ENCODE measurements at places on chromosomes 6 and 20.

GRCh38 chr20:20487811-20488210 lies 119.9 kb downstream of the INSM1 start:
- peak; percentile 40 for DNase-seq

DNA sequence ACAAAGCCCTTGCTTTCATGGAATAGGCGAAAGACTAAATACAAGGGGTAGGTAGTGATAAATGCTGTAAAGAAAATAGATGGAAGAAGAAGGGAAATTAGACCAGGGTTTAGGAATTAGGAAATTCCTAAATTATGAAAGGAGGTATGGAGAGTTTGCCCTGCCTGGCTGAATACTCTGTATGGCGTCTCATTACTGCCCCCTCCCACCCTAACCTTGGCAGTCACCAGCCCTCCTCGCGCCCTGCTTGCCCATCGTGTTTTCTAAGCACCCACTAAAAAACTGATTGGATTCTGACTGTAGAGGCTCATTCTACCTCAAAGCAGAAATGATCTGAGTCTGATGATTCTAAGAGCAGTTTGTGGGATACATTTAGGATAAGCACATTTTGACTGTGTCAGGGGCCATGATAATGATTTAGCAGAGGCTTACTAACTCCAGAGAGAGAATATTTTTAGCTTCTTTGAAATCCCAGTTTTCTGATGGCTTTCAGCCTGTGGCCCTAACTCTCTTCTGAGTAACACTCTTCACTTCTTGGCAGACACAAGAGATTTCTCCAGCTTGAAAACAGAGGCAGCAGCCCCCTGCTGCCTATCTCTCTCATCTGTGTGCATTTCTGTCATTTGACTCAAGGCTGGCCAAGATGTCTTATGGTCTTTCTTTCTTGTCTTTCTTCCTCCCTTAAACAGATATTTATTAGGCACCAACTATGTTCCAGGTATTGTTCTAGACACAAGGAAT lies 1.4 kb upstream of the CHD6 start:
- DNase-seq, result no peak

DNA sequence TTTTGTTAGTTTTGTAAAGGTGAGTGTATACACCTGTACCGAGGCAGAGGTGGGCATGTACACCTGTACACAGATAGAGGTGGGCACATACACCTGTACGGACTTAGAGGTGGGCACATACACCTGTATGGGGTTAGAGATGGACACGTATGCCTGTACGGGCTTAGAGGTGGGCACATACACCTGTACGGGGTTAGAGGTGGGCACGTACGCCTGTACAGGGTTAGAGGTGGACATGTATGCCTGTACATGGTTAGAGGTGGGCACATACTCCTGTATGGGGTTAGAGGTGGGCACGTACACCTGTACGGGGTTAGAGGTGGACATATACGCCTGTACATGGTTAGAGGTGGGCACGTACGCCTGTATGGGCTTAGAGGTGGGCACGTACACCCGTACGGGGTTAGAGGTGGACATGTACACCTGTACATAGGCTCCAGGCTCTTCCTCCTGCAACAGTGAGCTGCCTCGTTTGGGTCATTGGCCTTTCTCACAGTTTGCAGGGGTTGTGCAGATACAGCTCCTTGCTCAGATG lies 63.7 kb downstream of the PHACTR3 start:
- no peak for DNase-seq

- DNase-seq, result no peak
These were observed 277.1 kb downstream of the PAX1 start for GRCh38 chr20:21982559-21982958.

GRCh38 chr20:39042279-39043150 lies 80.4 kb downstream of the DHX35 start:
- no peak for DNase-seq

- DNase-seq, result no peak
These were observed 40.4 kb downstream of the SPDEF start for GRCh38 chr6:34515473-34516387.

GRCh38 chr20:47027042-47027441 lies 132.4 kb downstream of the EYA2 start:
- DNase-seq, result no peak

DNA sequence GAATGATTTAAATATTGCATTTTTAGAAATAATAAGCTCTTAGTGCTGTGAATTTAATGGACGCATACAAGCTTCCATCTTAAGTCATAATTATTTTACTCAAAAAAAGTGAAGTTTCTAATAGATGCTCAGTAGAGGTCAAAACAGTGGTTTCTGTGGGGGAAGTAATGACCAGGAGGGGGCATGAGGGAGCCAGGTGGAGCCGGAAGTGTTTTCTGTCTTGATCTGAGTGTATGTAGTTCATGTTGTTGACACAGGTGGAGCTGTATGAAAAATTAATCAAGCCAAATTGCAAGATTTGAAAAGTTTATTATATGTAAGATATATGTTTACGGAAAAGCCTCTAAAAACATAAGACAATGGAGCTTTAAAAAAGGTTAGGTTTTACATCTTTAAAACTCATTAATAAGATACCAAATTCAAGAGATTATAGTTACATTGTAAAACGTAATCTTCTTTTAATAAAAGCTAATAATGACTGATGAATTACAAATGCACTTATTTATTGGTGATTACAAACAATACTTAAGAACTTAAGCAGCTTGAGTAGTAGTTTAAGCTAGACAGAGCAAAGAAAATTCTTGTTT lies 68.0 kb downstream of the PLAGL1 start:
- peak; percentile 59 for DNase-seq

- DNase-seq, result no peak
These were observed 577 bp upstream of the FOXF2 start for GRCh38 chr6:1388630-1389368.

- DNase-seq, result no peak
These were observed 26.1 kb downstream of the CEP57L1 start for GRCh38 chr6:109121411-109121810.

Measured in stimulated activated naive CD8-positive, alpha-beta T cell treated with anti-CD3 and anti-CD28 coated beads, Interleukin-15, Interleukin-2, amounts not matched to agents 100 U/mL and 50 U/mL, for 24 hours (primary cell).